Brain (organoid and tissue), 16 donors: ENCODE measurements at places on chromosomes 4 and X.

DNA sequence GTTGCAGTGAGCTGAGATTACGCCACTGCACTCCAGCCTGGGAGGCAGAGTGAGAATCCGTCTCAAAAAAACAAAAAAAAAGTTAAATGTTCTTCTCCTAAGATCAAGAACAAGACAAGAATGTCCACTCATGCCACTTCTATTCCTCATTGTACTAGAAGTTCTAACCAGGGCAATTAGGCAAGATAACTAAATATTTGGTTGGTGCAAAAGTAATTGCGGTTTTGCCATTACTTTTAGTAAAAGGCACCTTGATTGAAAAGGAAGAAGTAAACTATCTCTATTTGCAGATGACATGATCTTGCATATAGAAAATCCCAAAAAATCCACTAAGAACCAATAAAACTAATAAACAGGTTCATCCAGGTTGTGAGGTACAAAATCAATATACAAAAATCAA lies 24.0 kb upstream of the SLC7A3 start:
- DNase-seq = no peak

DNA sequence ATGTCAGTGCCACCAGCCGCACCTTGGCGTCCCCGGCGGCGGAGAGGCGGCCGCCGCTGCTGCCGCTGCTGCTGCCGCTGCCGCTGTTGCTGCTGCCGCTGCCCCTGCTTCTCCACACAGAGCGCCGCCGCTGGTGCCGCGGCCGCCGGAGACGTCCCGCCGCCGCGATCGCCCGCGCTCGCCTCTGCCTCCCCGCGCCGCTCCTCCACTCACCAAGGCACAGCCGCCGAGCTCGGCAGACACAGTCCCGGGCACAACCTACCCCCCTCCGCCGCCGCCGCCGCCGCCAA lies at the start of gene PPP3CA:
Gene PPP3CA (minus strand): TSS at position 260 of the 290 bp plus-strand sequence.
- DNase-seq = no peak

- DNase-seq = no peak
Measured at GRCh38 chrX:41542135-41542534, 95.0 kb downstream of the NYX start.

GRCh38 chr4:118835571-118836300 lies at the start of gene SEC24D:
TSS of gene SEC24D (minus strand) at chr4:118836126. CDS start at chr4:118833696, 2,430 bp downstream.
- DNase-seq = peak; percentile 82

DNA sequence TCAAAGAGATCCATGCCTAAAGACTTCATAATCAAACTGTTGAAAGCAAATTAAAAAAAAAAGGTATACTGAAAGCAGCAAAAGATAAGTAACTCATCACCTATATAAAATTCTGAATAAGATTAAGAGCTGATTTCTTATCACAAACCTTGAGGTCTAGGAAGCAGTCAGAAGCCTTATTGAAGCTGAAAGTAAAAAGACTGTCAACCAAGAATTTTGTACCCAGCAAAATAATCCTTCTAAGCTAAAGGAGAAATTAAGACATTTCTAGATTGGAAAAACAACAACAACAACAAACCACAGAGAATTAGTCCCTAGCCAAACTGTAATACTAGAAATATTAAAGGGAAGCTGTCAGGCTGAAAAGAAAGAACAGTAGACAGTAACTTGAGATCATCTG lies 622.9 kb downstream of the PCDH7 start:
- peak; percentile 13 for DNase-seq

- DNase-seq = no peak
Measured at GRCh38 chrX:39011454-39012221, 210.4 kb downstream of the MID1IP1 start.

- no peak for DNase-seq
Measured at GRCh38 chr4:8748236-8748575, 123.4 kb downstream of the HMX1 start.

GRCh38 chr4:121814756-121815155 lies 8.9 kb downstream of the CCNA2 start:
- DNase-seq = no peak

GRCh38 chr4:48681856-48682255 lies 98.2 kb downstream of the FRYL start:
- DNase-seq = no peak

- DNase-seq = peak; percentile 81
Measured at GRCh38 chr4:105241451-105241850, 94.8 kb downstream of the TET2 start.

GRCh38 chrX:40130207-40130606 lies 32.4 kb upstream of the BCOR start:
- no peak for DNase-seq

GRCh38 chr4:54104907-54105306 lies 4.9 kb downstream of the GSX2 start:
- DNase-seq = no peak

DNA sequence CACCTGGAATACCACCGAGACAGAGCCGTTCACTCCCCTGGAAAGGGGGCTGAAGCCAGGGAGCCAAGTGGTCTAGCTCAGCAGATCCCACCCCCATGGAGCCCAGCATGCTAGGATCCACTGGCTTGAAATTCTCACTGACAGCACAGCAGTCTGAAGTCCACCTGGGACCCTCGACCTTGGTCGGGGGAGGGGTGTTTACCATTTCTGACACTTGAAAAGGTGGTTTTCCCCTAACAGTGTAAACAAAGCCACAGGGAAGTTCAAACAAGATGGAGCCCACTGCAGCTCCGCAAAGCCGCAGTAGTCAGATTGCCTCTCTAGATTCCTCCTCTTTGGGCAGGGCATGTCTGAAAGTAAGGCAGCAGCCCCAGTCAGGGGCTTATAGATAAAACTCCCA lies 243.2 kb downstream of the RASL11B start:
- no peak for DNase-seq
